ENCODE measurements at places on chromosomes 2 and 18. TPM values are rescaled to one million over a fixed set of nuclear protein-coding genes. Genes with fewer than 3 reads are reported as not detected.

The HSPD1 gene
- total RNA-seq, result 336 TPM

DNA sequence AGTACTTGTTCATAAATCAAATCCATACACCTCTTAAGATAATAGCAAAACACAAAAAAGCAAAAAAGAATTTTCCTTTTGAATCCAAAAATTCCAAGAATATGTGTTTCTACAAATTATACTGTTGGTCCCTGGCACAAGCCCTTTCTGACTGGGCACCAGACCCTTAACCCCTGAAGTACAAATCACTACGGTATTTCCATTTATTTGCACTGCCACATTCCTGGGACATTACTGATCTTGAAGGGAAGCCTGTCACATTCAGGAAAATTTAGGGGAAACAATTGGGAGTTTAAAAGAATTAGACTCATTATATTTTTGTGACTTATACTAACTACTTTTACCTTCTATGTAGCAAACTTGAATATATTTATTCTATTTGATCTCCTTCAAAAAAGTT is 98.8 kb downstream of the ZNF521 start:
- no peaks in the 10 kb centered on the region for H3K36me3 ChIP-seq
- no peaks in the 10 kb centered on the region for H3K27me3 ChIP-seq
- no peak overlapping the region for H3K4me3 ChIP-seq
- no peaks in the 10 kb centered on the region for H3K4me1 ChIP-seq

- no peaks in the 10 kb centered on the region for H3K27me3 ChIP-seq
- no peak overlapping the region for H3K4me3 ChIP-seq
- no peak for DNase-seq
- no peaks in the 10 kb centered on the region for H3K36me3 ChIP-seq
- no peak overlapping the region for H3K27ac ChIP-seq
Measured at GRCh38 chr2:154182008-154182407, 310.3 kb downstream of the GALNT13 start.

- no peaks in the 10 kb centered on the region for H3K4me1 ChIP-seq
- no peaks in the 10 kb centered on the region for H3K36me3 ChIP-seq
- DNase-seq, result no peak
Measured at GRCh38 chr18:47709556-47709955, 220.9 kb downstream of the SMAD2 start.

DNA sequence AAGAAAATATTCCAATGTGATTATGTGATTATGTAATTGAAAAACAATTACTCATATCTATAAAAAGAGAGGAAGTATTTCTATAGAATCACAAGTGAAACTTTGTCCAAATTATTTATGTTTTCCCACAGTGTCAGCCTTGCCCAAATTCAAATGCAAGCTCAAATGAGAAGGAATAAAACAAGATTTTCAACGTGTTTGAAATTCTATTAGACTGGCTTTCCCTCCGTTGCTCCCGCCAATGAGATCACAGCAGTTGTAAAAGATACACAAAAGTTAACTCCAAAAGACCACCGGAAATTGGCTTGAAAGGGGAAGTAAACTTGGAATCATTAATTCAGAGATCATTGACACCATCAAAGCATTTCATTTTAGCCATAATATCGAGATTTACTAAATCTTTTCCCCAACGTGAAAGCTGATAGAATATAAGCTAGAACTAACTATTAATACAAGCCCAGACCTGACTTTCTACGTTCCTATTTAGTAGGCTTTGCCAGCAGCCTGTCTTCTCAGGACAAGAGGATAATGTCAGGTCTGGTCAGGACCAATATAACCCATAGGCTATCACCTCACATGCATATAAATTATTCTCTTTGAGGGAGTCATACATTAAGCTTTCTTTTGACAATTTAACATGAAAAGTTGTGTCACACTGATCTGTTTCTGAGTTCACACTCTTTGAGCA is 222.6 kb upstream of the CHAC2 start:
- no peak overlapping the region for H3K4me3 ChIP-seq
- H3K27ac ChIP-seq, result no peak overlapping the region
- no peaks in the 10 kb centered on the region for H3K36me3 ChIP-seq
- no peaks in the 10 kb centered on the region for H3K4me1 ChIP-seq
